Left colon (tissue), 2 donors: ENCODE measurements at places on chromosomes 4 and X. TPM values are rescaled to one million over a fixed set of nuclear protein-coding genes. Genes with fewer than 3 reads are reported as not detected.

VMA21 gene
- total RNA-seq = 12.5 TPM

EDA2R gene
- 1.1 TPM for total RNA-seq

PAGE5 gene
- total RNA-seq = not detected

RHOXF2 gene
- total RNA-seq = not detected

XAGE2 gene
- not detected for total RNA-seq

GASK1B gene
- 7.8 TPM for total RNA-seq

COL4A6 gene
- 0.73 TPM for total RNA-seq

TKTL2 gene
- not detected for total RNA-seq

TMEM150C gene
- 3.7 TPM for total RNA-seq

DNA sequence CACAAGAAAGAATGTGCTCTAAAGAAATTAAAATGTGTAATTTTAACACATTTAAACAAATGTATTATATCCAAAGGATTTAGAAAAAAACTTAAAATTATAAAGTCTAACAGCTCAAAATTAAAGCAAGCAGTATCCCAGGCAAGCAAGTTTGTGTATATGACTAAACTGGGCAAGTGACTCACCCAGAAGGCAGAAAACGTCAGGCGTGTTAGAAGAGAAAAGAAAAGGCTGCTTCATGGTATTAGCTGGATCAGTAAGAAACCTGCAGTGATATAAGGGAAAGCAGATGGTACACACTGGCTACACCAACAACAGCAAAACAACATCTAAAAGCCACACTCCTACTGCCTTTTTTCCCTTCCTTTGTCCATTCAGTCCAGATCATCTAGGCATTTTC, 250.6 kb upstream of the NDST3 start:
- DNase-seq = no peak

- DNase-seq = no peak
Observed at GRCh38 chr4:147823130-147823529, 91.2 kb downstream of the ARHGAP10 start.

DNA sequence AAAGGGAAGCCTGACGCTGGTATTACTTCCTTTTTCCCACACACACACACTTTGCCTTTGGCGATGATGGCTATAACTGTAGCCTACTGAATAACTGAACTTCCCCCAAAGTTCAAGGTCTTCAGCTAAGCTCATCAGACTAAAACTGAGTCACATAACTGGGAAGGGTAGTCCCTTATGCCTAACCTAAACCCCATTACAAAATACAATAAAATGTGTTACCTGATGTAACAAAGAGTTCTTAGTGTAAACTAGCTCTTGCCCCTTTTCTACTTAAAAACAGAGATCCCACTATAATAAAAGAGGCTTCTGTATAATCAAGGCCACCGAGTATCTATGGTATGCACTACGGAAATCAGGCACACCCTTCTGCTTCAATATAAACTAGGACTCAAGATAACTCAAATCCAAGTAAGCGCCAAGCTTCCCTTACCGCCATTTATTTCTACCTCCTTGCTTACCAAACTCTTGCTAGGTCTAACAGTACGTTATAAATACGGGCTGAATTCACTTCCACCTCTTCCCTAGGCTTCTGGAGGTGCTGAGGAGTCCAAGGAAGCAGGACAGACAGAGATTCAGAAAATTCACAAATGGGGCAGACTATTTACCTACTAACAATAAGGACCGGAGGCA, 2.4 kb downstream of the OTUD4 start:
- no peak for DNase-seq

DNA sequence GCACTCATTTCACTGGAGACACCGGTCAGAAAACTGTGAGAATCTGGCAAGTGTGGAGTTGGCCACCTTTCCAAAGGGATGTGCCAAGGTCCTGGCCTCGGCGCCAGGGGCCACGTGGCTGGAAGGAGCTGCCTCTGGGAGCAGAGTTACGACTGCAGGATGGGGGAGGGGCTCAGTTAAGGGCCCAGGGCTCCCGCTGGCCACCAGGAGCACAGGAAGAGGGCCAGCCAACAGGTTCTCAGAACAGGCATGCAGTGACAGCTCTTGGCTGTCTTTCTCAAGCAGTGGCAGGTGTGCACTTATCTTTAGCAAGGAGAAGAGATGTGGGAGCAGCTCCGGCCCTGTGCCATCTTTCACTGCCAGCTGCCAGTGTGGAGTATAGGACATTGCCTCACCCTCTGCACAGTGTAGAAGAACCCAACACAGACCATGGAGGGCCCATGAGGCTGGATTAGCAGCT, 115.9 kb upstream of the RBPJ start:
- DNase-seq = no peak

- DNase-seq = no peak
Observed at GRCh38 chr4:139857021-139857420, 191.4 kb downstream of the MGST2 start.

- no peak for DNase-seq
Observed at GRCh38 chrX:112643721-112644120, 36.0 kb downstream of the LHFPL1 start.

- no peak for DNase-seq
Observed at GRCh38 chr4:70191647-70192046, 3.9 kb upstream of the ODAM start.

GRCh38 chr4:144411700-144412099, 234.3 kb upstream of the HHIP start:
- DNase-seq = no peak

GRCh38 chr4:70895405-70895804, 6.8 kb upstream of the MOB1B start:
- DNase-seq = no peak

- DNase-seq = no peak
Observed at GRCh38 chr4:86818841-86819240, 30.3 kb downstream of the SLC10A6 start.

GRCh38 chr4:129046055-129046959, 47.0 kb downstream of the SCLT1 start:
- no peak for DNase-seq

DNA sequence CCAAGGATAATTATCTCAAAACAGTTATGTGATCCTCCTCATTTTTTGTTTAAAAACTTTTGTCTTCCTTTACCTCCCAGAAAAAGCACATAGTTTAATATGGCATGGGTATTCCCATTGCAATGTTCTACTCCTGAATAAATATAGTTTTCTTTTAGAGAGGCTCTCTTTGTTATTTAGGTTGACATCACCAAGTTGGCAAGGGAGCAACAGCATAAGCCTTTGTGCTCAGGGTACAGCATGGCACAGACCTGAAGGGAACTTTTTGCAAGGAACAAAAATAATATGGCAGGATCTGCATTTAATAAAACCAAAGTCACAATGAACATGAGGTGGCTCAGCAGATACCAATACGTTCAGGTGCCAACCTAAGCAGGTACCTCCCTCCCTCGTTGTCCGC, 47.1 kb upstream of the NPY2R start:
- no peak for DNase-seq

DNA sequence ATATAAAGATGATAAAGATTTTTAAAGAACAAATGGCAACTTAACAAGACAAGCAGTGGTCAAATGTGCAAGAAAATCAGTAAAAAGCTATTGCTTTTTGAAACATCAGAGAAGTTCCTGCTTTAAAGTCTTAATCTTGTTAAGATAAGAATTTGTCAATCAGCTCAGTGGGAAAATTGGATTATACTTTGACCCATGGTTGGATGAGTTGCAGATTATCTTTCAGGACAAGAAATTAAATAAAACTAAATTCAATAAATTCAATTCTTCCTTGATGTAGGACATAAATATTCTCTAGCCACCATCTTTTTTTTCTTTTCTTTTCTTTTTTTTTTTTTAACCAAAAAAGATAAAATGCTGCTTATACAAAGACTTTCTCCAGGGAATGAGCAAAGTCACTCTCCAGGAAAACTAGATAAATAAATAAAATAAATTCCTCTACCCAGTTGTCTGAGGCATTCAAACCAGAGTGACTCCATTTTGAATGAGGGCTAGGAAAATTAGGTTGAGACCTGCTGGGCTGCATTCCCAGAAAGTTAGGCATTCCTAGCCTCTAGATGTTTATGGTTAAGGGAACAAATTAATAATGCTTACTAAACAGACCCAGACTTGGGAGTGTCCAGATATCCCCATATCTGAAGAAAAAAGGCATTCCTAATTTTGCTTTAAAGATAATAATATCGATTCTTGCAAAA, 211.2 kb downstream of the SNCA start:
- DNase-seq = no peak

DNA sequence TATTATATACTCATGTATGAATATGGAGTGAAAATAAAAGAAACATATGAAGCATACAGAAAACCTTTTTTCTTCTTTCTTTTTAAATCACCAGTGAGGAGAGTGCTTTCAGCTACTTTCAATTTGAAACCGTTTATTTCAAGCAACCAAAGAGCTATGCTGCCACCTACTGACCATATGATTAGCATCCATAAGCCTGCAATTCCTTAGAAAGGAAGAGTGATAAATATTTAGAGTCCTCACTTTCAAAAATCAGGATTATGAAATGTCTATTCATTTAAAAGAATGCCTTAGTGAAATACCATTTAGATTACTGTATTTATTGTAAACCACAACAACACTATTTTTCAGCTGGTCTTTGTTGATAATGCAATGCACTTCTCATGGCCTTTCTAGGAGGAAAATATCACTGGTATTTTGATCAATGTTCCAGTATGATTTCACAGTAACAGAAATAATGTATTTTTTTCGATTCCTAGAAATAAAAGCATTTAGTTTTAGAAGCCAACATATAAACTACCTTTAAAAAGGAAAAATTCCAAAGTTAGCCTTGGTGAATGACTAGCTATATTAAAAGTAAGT, 667.6 kb downstream of the PCDH18 start:
- no peak for DNase-seq

DNA sequence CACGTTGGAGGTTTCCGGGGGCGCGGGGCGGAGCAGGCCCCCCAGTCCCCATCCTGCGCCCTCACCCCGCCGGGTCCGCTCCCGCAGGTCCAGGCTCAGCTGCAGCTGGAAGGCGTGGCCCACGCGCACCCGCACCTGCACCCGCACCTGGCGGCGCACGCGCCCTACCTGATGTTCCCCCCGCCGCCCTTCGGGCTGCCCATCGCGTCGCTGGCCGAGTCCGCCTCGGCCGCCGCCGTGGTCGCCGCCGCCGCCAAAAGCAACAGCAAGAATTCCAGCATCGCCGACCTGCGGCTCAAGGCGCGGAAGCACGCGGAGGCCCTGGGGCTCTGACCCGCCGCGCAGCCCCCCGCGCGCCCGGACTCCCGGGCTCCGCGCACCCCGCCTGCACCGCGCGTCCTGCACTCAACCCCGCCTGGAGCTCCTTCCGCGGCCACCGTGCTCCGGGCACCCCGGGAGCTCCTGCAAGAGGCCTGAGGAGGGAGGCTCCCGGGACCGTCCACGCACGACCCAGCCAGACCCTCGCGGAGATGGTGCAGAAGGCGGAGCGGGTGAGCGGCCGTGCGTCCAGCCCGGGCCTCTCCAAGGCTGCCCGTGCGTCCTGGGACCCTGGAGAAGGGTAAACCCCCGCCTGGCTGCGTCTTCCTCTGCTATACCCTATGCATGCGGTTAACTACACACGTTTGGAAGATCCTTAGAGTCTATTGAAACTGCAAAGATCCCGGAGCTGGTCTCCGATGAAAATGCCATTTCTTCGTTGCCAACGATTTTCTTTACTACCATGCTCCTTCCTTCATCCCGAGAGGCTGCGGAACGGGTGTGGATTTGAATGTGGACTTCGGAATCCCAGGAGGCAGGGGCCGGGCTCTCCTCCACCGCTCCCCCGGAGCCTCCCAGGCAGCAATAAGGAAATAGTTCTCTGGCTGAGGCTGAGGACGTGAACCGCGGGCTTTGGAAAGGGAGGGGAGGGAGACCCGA, 14.0 kb downstream of the SHOX start:
- DNase-seq = peak; percentile 81

DNA sequence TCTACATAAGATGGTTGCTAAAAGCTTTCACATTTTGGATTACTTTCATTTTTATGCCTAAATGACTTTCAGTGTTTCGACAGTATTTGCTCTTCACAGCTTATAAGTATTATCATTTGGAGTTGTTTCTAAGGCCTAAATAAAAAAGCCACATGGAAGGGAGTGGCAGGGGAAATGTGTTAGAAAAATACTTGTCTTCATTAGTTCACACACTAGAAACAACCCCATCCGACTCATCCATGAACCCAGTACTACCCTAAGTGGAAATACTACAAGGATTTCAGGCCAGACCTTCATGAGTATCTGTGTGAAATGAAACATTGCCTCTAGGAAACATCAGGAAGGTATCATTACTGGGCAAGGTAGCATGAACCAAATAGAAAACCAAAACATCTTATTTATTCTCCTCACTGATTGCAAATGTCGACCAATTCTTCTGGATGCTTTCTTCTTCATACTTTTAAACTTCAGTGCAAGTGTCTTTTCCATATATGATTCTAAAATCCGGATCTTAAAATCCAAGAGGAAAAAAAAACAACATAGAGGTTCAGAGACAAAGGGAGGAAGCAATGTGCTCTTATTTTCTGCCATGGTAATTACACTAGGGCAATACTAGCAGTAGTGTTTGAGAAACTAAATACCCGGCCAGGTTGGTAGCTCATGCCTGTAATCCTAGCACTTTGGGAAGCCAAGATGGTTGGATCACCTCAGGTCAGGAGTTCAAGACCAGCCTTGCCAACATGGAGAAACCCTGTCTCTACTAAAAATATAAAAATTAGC, 349.4 kb downstream of the ARHGAP24 start:
- no peak for DNase-seq

DNA sequence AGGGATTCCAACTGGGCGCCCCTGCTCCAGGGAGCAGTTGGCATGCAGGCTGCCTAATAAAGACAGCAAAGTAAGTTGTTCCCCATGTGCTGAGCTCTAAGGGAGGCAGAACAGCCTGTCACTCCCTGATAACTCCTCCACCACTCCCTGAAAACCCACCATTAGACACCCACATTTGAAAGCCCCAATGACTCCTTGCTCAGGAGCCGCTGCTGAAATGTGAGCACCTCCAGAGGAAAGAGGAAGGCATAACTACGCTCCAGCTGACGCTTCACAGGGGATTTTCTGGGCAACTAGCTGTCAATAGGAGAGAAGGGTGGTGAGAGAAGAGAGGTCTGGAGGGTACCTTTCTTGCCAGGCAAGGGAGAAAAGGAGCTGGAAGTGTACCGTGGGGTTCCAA, 62.5 kb downstream of the NPY1R start:
- DNase-seq = no peak
